ENCODE measurements at places on chromosomes 7 and 10. TPM values are rescaled to one million over a fixed set of nuclear protein-coding genes. Genes with fewer than 3 reads are reported as not detected.

DNA sequence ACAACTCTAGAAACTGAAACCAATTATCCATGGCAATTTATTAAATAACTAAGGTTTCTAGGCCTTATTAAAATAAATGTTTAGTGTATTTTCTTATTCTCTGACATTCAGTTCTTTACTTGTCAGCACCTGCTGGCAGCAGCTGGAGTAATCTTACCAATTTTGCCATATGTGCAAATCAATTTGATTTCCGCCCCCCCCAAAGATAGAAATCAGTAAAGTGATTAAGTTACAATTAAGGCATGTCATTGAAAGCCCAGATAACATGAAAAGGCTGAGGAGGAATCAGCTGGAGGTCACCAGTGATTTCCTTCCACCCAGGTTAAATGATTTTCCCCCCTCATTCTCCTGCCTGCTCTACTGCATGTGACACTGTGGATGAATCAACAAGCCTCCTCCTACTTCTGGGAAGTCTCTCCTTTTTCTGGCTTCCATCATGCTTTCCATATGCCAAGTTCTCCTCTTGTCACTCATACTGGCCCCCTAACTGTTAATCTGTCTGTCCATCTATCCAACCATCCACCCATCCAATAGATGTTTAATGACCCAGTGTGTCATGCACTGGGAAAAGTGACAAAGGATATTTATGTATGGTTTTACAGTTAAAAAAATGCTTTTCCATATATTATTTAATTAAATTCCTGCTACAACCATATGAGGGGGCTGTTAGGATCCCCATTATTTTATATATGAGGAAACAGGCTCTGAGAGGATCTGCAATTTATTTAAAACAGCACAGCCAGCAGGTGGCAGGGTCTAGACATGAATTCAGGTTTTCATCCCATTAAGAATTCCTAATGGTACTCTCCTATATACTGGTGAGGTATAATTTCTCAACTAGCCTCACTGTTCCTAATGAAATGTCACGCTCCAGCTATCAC is 116.5 kb downstream of the ATXN7L1 start:
- peak; percentile 45 for DNase-seq

DNA sequence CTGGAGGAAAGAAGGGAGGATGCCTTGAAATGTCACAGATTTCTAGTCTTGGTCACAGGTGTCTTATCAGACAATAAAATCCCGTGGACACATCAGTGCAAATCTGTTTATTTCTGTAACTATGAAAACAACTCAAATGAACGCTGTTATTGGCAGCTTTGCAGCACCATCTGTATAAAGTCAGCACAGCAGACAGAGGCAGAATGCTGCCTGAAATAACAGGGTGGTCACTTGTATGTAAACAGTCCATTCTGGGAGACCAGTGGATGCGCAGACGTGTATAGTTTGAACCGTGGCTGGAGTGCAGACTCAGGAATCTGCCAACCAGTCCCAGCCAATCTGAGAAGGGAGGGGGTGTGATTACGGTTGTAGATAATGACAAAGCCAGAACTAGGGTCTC is 54.8 kb downstream of the SEC23IP start:
- no peak for DNase-seq

DNA sequence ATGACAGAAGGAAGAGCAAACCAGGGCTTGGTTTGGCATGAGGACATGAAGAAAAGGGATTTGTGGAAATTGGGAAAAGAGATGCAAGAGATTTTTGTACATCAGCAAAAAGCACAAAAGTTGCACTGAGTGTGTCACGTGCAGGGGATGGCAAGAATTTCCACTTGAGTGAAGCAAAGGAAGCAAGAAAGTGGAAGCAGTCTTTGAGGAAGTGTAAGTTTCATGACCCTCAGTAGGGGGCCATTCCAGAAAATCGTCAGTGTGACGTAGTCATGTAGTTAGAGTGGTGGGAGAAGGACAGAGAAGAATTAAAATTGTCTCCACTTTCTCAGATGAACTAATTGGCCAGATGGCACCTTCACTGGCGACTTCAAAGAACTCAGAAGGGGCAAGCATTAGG is 123.3 kb upstream of the FZD1 start:
- DNase-seq = peak; percentile 5

- no peak for DNase-seq
These were observed 407.6 kb downstream of the AUTS2 start for GRCh38 chr7:70005891-70006260.

The PNLIPRP2 gene
- 455 TPM for total RNA-seq

Measured in body of pancreas (tissue), 4 donors.